NCI-H2081 (cell line): ENCODE measurements at places on chromosomes 2 and 18.

DNA sequence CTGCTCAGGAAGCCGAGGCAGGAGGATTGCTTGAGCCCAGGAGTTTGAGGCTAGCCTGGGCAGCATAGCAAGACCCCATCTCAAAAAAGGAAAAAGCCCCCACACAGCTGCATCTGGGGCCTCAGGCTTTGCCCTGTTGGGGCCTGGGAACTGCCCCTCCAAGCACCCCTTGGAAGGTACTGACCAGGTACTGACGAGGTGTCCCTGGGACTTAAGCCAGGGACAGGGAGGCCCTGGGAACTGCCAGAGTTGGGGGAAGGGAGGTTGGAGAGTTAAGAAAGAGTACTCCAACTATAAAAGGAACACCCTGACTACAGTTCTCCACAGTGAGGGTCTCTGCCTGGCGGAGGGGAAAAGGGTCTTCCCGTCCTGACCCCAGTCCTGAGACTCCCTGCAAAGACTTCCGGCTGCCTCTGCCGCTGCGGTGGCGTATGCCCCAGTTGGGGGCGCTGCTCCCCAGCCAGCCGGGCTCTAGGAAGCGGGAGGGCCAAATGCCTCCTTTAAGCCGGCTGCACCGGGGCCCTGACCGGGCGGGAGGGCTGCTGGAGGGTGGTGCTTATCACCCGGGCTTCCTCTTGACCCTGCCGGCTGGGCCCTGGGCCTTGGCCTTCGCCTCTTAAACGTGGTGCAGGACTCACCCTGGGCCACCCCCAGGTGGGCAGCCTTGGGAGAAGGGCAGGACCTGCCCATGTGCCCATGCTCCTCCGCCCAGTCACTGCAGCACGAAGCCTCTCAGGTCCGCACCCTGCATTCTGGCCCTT, 12.8 kb downstream of the SLC30A3 start:
- no peak for DNase-seq

DNA sequence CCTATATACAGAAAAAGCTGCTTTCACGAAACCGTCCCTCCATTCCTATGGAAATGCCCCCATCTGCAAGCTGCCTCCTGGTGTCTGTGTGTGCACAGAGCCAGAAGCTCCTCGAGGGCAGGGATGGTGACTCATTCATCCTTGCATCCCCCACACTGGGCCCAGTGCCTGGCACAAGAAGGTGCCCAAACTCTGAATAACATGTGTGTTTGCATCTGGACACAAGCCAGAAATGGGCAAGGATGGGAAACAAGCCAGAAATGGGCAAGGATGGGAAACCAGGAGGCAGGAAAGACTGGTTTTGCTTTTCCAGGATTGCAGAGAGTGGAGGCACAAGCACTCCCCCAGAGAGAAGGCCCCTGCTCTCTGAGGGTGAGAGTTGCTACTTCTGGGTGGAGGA, 313.9 kb downstream of the CELF4 start:
- DNase-seq, result no peak

- no peak for DNase-seq
Observed at GRCh38 chr2:7891312-7891711, 790.5 kb upstream of the ID2 start.

GRCh38 chr2:150107816-150108215, 379.7 kb downstream of the RND3 start:
- no peak for DNase-seq

GRCh38 chr18:63382843-63383242, 15.8 kb upstream of the KDSR start:
- no peak for DNase-seq

DNA sequence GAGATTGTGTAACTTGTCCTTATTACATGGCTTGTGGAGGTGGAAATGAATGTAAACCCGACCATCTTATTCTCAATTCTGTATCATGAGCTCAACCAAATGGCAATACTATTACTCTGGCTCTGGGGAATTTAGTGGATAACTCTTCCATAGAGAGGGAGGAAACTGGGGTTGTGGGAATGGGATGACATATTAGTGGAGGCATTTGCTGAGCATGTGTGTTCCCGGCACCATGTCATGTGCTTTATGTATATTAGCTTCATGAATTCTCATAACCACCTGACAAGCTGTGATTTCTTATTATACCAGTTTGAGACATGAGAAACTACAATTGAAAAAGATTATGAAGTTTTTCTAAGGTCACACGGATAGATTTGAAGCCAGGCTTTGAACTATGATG, 112.8 kb upstream of the TMEFF2 start:
- DNase-seq, result no peak

- peak; percentile 97 for DNase-seq
Observed at GRCh38 chr2:207133458-207133819, 32.3 kb downstream of the KLF7 start.

GRCh38 chr18:9721893-9722550, 13.9 kb downstream of the RAB31 start:
- DNase-seq, result no peak

DNA sequence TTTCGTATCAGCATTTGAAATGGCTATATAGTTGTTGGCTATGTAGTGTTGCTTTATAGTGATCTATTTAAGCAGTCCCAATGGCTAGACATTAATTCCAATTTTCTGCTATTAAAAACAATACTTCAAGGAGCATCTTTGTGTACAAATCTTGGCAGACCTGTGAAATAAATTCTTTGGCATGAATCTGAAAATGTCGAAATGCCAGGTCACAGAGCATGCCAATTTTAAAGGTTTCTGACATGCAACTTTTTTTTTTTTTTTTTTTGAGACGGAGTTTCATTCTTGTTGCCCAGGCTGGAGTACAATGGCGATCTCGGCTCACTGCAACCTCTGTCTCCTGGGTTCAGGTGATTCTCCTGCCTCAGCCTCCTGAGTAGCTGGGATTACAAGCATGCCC, 26.8 kb upstream of the CABLES1 start:
- no peak for DNase-seq

DNA sequence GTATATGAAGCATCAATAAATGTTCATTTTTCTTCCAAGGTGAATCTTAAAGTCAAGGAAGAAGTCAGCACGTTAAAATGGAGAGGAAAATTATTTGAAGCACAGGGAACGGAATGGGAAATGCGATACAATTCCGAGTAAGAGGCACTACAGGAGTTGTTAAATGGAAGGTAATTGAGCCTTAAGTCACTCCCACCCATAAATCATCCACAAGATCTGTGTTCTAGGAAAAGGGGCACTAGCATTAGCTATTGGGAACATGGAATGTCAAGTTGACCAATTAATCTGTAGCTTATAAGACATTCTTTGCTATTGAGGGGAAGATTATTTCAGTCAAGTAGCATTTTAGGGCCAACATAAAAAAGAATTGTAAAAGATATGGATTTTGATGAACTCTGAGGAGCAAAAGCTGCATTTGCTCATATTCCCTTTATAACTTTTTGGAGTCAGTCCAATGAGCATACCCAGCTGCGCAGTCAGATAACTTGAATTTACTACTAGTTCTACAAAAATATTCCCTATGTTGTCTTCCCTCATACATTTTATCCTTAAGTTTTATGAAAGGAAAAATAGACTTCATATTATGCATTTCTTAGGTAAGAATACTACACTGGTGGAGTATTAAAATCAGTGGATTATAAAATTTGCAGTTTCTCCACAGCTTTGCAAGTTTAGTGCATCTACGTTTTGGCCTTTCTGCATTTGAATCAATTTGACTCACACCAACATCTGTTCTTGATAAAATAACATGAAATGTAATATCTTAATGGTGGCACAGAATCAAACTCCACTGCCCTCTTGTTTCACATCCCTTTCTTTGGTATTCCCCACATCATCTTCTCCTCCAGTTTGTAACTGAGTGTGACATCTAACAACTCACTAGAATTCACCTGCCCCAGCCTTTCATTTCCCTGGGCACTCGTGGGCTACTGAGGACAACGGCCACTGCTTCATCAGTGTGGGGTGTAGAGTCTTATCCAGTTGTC, 95.6 kb downstream of the SP3 start:
- no peak for DNase-seq

GRCh38 chr2:123073956-123074355, 951.1 kb upstream of the CNTNAP5 start:
- no peak for DNase-seq

GRCh38 chr2:54330926-54331835, 75.2 kb upstream of the TSPYL6 start:
- DNase-seq, result no peak
